ENCODE measurements at places on chromosomes 4 and X.

- DNase-seq: no peak
These were observed 21.6 kb downstream of the GPRASP1 start for GRCh38 chrX:102672856-102673255.

- no peak for DNase-seq
These were observed 20.3 kb upstream of the PAPSS1 start for GRCh38 chr4:107740381-107740780.

GRCh38 chrX:13996650-13997049 lies 33.0 kb downstream of the GEMIN8 start:
- no peak for DNase-seq

DNA sequence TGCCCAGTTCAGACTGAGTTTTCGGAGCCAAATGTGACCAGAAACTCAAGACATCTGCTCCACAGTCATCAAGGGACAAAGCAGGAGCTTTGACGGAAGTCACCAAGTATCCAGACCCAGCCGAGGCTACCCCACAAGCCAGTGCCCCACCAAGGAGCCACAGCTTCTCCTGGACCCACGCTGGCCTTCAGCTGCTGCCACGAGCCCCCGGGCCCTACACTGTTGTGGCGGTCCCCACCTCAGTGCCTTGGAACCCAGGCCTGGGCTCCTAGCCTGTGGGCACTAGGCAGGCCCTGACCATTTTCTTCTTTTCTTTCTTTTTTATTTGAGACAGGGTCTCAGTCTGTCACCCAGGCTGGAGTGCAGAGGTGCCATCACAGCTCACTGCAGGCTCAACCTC lies 82.1 kb upstream of the NKX1-1 start:
- DNase-seq: no peak

DNA sequence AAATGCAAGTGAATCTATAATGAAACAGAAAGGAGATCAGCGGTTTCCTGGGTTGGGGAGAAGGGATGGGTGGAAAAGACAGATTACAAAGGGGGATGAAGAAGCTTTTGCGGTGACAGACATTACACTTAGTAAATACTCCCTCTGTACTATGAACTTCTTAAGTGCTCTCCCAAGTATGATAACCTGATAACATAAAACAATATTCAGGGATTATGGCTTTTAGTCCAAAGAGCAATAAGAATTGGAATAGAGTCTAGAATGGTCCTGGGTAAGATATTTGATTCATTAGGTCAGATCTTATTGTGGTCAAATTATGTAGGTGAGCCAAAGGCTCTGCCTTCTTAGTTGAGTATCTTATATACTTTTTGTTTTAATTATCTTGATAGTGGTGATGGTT lies 9.2 kb downstream of the LRRC66 start:
- DNase-seq: no peak

DNA sequence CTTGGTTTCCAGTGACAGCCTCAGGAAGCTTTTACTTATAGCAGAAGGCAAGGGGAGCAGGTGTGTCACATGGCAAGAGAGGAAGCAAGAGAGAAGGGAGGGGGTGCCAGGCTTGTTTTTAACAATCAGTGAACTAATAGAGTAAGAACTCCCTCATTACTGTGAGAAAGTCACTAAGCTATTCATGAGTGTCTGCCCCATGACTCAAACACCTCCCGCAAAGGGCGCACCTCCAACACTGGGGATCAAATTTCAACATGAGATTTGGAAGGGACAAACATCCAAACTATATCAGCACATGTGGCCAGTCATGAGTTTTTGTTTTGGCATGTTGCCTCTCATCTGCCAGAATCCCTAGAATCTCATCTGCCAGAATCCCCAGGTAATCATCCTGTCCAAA lies 183.5 kb upstream of the C1QTNF7 start:
- DNase-seq: no peak

GRCh38 chr4:118784776-118785175 lies 51.1 kb downstream of the SEC24D start:
- DNase-seq: no peak

DNA sequence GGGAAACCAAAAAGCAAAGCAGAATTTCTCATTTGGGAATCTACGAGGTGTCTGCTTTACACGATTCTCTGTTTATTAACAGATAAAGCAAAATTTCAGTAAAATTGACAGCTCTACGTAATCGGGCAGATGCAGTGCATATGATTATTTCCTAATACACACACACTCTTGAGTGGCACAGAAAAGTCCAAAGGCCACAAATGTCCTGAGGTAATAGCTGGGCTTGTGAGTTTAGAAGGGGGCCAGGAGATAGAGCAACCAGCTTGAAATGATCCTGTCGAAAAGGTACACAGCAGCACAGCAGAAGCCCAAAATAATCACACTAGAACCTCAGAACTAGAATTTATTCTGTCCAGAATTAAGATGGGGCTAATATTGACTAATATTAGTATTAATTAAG lies 236.0 kb downstream of the FAT4 start:
- no peak for DNase-seq

DNA sequence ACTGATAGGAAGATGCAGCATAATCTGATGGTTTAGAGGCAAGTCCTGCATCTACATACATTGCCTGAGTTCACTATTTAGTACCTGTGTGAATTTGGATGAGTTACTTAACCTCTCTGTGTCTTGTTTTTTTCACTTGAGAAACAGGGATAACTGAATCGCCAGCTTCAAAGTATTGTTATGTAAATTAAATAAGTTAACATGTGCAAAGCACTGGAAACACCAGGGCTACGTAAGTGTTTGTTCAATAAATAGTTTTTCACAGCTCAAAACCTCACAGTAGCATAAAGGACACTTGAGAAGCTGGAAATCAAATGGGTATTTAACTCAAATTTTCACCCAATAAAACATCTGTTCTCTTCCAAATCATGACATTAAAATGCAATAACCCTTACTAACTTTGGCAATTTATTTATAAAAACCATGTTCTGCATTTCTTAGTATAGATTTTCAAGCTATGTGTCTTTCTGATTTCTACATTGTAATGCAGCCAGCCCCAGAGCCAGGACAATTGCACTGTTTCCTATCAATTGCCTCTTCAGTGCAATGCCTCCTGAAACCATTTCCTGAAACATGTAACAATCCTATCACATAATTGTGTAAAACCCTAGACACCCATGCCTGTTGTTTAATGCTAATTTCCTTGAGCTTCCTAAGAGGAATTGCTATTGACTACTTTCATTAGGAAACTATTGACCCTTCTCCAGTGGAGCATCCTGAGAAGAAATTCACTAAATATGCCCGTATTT lies 177.1 kb downstream of the UNC5C start:
- no peak for DNase-seq

DNA sequence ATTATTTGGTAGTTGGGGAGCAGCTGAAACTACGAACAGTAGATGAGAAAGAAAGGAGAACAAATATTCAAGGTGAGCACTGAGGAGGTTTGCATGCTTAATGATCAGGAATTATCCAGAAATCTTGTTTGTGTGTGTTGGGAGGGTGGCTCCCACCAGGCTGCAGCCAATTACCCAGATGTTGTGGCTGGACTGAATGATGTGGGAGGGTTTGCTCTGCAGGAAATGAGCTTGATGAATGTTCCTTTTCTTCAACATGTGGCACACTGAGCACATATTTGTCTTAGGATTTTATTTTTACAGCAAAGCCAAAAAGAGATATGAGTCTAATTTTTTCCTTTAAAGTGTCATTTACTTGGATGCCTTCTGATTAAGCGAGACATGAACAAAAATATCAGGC lies 48.3 kb upstream of the AMOT start:
- no peak for DNase-seq

Measured in NCI-H1436 (cell line).